NCI-H2171 treated with DMSO at 0.1 percent for 48 hours (cell line): ENCODE measurements at places on chromosomes 1 and 21.

DNA sequence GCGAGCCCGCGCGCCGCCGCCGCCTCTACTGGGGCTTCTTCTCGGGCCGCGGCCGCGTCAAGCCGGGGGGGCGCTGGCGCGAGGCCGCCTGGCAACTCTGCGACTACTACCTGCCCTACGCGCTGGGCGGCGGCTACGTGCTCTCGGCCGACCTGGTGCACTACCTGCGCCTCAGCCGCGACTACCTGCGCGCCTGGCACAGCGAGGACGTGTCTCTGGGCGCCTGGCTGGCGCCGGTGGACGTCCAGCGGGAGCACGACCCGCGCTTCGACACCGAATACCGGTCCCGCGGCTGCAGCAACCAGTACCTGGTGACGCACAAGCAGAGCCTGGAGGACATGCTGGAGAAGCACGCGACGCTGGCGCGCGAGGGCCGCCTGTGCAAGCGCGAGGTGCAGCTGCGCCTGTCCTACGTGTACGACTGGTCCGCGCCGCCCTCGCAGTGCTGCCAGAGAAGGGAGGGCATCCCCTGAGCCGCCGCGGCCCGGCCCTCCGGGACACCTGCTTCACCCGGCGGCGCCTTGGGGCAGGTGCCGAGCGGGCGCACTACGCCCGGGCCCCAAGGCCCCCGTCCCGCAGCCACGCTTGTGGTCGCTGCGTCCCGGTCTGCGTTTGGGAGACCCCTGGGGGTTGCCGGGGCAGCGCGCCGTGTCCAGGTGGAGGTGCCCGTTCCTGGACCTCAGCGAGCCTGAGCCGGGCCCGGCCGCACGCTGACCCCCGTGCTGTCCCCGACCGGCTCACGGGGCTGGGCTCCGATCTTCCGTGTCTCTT is 944 bp downstream of the B3GALT6 start:
- DNase-seq, result no peak

DNA sequence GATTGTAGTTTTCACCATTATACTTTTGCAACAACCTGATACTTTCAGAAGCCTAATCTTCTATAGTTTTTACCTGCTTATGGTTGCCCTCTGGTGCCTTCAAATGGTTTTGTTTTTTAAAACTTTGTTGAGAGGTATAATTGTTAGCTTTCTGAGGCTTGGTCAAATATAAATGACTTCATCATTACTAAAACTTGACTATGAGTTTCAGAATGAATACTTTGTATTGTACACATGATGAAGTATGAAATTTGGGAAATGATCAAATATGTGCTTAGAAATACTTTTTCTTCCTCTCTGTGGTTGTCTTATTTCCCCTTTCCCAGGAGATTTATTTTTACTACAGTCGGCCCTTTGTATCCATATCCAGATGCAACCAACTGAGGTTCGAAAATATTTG is 151.8 kb upstream of the B3GALT2 start:
- no peak for DNase-seq

GRCh38 chr21:15273244-15273643 is 208.4 kb upstream of the NRIP1 start:
- no peak for DNase-seq

GRCh38 chr1:53079251-53079650 is 17.2 kb downstream of the PODN start:
- no peak for DNase-seq

- DNase-seq, result no peak
Observed at GRCh38 chr1:58011978-58012377, 534.5 kb downstream of the OMA1 start.

GRCh38 chr1:103160281-103160680 is 52.0 kb upstream of the COL11A1 start:
- DNase-seq, result no peak

GRCh38 chr1:83527987-83528386 is 470.9 kb downstream of the TTLL7 start:
- DNase-seq, result no peak

DNA sequence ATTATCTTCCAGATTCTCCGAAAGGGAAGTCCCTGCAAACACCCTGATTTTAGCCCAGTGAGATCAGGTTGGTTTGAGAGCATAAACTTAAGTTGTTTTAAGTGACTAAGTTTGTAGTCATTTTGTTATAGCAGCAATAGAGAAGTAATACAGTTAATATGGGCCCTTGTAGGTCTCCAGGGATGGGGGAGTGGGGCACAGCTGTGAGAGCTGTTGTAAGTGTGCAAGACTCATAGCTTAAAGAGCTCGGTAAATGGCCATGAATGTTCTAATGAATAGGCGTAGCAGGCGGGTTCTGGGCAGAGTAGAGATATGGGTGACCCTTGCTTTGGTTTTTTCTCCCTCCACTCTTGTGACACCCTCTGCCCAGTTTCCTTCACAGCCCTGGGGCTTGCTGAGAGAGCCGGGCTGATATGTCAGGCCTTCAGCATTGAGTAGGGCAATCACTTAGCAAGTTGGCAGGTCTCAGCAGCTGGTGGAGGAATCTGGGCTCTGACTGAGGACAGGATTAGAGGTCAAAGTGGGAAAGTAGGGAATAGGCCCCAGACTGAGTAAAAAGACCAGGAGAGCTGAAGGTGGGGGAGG is 16.0 kb upstream of the ID3 start:
- DNase-seq, result no peak

DNA sequence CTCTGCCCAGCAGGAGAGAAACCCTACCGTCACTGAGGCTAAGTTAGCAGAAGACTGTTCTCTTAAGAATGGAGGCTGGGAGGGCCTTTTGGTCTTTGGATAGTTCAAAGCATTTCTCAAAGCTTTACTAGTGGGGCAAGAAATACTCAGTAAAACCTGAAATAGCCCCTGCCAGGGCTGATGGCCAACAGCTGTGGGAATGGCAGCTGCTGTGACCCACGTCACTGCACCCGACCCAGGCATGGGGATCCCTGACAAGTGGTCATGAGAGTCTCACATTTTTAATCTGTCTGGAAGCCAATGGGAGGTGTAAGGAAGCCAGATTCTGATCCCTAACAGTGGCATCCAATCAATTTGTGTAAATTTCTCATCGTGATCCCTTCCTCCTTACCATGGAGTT is 44.5 kb upstream of the ENAH start:
- DNase-seq, result no peak

- no peak for DNase-seq
Observed at GRCh38 chr1:50047916-50048694, 24.4 kb upstream of the AGBL4 start.

GRCh38 chr1:158728510-158729225 is 8.1 kb upstream of the OR6K3 start:
- no peak for DNase-seq

DNA sequence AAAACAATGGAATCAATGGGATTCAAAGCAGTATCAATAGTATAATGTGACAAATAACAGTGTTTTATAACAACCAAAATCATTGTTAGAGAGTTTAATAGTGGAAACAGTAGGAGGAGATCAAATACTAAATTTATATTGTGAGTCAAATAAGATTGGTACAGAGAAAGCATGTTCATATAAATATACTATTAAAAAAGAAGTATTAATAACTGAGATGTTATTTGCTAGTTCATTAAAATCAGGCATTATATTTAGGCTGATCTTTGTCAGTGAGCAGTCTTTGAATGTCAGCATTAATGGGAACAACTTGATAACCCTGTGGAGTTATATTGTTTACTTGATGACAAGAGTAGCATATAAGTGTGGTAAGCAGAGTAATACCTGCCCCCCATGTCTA is 30.6 kb downstream of the PRKAA2 start:
- DNase-seq, result no peak
